G401 (cell line): ENCODE measurements at places on chromosomes 3 and 15. TPM values are rescaled to one million over a fixed set of nuclear protein-coding genes. Genes with fewer than 3 reads are reported as not detected.

The MAGEL2 gene
- not detected in 2 replicates for total RNA-seq

The MAP1A gene
- 10.0 and 16.4 TPM in 2 replicates for total RNA-seq

The PATL2 gene
- total RNA-seq = not detected in 2 replicates

The PLA2G4B gene
- total RNA-seq = 0.37 and 0.92 TPM in 2 replicates
